Umbilical cord (tissue), 2 donors: ENCODE measurements at places on chromosomes 1 and 21.
A peak's percentile ranks its signal among the peaks of the same experiment; 100 is the strongest.

DNA sequence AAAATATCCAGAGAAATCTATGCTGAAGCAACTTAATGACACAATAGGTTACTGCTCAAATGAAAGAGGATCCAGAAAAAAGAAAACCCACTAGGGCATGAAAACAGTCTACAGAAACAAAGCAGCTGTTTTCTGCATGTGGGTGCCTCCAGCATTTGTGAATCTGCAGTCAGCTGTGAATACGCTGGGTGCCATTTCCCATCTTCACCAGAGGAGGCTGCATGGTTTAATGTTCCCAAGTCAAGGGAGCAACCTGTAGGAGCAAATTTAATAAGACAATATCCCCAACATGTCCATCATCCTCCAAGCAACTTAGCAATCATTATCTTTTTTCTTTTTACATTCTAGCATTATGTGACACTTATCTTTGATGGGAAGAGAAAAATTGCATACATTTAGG, 396.6 kb downstream of the BRINP2 start:
- DNase-seq, result no peak

GRCh38 chr1:110390096-110390495, 730 bp downstream of the SLC16A4 start:
- peak; percentile 14 for DNase-seq

DNA sequence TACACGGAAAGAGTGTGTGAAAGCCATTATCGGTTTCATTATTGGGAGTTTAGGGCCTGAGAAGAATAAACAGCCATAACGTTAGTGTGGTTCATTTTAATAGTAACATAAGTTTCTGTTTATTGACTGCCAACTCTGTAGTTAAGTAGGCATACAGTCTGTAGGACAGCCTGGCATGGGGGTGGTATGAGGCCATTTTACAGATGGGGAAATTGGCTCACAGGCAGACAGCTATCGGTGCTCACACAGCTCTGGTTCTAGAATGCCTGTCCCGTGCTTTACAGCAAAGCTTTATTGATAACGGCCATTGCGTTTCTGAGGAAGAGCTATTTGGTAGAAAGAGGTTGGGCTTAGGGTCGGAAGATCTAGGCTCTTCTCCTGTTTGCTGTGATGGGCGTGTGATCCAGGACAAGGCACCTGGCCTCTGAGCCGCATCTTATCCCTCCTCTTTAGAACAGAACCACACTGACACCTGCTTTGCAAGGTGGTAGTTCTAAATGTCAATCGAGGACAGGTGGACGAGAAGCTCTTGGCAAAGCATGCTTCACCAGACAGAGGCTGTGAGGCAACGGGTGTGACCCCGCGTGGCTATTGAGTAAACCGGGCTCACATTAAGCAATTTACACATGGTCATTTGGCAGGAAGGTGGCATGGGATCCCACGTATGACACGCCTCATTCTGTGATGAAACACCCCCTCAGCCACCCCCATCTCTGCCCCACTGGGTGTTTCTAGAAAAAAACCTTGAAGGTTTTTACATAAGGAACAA, 14.9 kb downstream of the ETS2 start:
- no peak for DNase-seq

- peak; percentile 98 for DNase-seq
Measured at GRCh38 chr1:172356620-172357019, 63.9 kb upstream of the C1orf105 start.

GRCh38 chr1:38084700-38085099, 38.1 kb upstream of the POU3F1 start:
- no peak for DNase-seq

DNA sequence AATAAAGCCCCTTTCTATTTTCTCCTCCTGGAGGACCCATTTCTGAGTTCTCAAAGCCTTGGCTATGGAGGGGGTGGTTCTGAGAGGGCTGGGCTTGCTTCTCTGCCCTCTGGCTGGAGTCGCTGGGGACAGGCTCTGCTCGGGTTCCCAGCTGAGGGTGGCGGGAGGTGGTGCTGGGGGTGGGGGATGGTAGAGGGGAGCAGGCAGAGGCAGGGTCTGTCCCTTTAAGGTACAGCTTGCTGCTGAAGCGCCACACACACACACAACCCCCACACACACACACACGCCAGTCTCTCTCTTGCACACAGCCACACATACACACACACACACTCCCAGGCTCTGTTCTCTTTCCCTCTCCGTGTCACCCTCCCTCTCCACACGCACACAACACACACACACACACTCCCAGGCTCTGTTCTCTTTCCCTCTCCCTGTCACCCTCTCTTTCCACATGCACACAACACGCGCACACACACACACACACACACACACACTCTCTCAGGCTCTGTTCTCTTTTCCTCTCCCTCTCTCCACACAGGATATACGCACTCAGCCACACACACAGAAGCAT, 69.8 kb upstream of the SSBP3 start:
- peak; percentile 91 for DNase-seq

DNA sequence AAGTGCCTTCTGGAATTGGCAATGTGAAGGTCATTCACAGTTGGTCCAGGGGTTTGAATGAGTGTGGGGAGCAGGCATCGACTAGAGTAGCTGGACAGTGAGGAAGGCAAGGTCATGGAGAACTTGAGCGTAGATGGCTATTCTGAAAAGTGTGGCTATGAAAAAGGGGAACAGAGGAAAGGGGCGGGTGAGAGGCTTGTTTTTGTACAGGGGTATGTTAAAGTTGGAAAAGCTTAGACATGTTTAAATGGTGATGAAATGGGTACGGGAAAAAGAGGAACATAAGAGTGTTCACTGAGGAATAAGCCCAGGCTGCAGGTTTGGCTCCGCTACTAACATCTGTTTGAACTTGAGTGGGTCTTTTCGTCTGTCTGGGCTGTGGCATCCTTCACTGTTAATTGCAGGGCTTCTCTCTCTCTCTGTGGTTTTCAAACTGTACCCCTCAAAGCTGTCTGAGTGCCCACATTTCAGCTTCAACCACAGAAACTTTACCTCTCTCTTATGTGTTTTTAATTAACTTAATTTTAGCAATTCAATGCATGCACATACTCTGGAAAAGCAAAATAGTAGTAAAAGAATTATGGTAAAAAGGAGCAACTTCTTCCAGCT, 70.8 kb upstream of the COA6 start:
- DNase-seq, result no peak

DNA sequence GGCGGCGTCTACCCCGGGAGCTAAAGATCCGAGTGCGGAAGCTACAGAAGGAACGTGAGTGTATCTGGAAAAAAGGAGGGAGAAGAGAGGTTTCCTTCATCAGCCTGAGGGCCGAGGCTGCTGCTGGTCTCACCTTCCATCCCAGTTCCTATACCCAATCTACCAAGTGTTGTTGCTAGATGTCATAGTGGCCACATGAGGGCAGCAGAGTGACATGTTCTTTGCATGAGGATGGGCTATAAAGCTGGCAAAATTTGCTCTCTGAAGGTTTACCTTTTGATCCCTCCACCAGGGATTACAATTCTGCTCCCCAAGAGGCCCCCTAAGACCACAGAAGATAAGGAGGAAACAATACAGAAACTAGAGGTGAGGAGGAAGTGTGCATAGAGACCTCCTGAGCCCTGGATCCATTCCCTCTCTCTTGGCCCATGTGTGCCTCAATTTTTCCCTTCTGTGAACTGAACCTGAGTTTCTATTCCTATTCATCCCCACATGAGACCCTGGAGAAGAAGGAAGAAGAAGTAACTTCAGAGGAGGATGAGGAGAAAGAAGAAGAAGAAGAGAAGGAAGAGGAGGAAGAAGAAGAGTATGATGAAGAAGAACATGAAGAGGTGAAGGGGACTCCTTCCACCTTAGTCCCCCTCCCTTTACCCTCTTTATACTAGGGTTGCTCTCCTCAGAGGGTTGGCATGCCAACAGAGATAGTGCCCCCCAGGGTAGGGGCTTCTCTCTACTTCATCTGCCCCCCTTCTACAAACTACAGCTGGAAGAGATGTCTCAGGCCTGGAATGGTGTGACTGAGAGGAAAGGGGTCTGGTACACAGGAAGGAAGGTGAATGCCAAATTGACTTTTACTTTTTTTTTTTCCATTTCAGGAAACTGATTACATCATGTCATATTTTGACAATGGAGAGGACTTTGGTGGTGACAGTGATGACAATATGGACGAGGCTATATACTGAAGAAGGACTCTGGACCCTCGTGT, 13.3 kb downstream of the POLR3GL start:
- DNase-seq, result peak; percentile 87

GRCh38 chr1:183607322-183607980, 17.2 kb upstream of the NCF2 start:
- no peak for DNase-seq

DNA sequence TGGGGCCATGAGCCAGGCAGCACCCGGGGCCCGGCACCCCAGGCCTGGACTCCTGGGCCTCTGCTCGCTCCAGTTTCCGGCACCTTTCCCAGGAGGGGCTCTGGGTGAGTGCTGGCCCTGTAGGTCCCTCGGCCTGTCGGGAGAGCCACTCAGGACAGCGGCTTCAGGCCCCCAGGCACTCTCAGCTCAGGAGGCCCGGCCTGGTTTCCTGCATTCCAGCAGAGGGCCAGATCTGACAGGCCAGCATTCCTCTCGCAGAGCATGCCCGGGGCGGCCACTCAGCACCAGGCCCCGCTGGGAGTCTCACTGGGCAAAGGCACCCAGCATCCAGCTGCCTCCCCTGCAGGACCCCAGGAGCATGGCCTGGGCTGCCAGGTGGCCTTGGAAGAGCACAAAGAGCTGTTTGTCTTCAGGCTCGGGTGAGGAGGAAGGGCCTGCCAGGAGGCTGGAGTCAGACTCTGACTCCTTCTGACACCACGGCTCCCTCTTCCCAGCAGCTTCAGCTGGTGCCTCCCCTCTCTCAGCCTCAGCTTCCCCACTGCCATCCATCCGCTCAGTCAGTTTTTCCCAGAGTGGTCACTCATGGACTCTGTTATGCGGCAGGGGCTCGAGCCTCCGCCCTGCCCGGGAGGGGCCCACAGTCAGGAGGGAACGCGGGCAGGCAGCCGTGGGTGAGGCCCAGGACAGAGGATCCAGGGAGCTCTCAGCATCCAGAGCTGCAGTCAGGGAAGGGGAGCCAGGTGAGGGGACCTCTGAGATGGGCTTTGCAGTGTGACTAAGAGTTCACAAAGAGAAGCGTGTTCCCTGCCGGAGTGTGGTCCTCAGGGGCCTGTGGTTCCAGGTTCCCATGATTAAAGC, 51.7 kb downstream of the WNT9A start:
- DNase-seq, result peak; percentile 70

- no peak for DNase-seq
Measured at GRCh38 chr1:184759112-184759511, 4.5 kb upstream of the EDEM3 start.

GRCh38 chr1:151513626-151514121, 2.5 kb downstream of the CGN start:
- DNase-seq, result no peak

GRCh38 chr1:201480231-201481003, 11.4 kb upstream of the PHLDA3 start:
- peak; percentile 48 for DNase-seq

GRCh38 chr1:70005386-70006034, 199.9 kb downstream of the LRRC40 start:
- DNase-seq, result no peak

- peak; percentile 89 for DNase-seq
Measured at GRCh38 chr1:214290424-214291037, 9.6 kb downstream of the SMYD2 start.

- DNase-seq, result no peak
Measured at GRCh38 chr1:156150333-156151011, 2.9 kb upstream of the SEMA4A start.

- DNase-seq, result no peak
Measured at GRCh38 chr21:42833859-42834725, 45.2 kb downstream of the WDR4 start.

DNA sequence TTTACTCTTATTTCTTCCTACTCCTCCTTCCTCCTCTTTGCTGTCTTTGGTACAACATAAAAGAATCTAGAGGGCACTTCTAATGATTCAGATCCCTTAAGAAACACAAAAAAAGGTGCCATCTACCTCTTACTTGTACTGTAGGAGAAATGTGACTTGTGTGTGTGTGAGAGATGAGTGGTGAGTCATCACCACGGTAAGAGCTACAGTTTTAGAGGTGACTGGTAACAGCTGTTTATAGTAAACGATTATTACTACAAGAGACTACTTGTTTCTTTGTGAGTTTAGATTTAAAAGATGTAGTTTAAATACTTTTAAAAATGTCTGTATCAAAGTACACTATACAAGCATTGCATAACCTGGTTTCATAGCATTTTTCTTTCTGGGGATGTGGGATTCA, 40.4 kb downstream of the SLC35D1 start:
- DNase-seq, result no peak

DNA sequence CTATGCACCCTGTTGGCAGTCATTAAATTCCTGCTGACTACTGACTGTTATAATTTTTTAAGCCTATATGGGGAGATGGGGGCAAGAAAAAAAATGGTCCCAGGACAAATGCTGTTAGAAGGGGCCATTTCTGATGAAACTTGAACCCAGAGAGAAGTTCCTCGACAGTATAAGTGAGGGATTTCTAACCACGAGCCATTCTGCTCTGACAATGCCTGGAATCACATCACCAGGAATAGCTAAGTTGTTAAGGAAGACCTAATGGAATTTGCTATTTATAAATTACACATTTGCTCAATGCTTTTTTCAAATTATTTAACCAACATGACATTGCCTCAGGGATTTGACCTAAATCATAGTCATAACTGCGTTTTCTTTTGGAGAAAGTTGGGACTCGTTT, 55.2 kb downstream of the LHX9 start:
- no peak for DNase-seq

- peak; percentile 80 for DNase-seq
Measured at GRCh38 chr1:59143133-59143487, 153.8 kb upstream of the FGGY start.

DNA sequence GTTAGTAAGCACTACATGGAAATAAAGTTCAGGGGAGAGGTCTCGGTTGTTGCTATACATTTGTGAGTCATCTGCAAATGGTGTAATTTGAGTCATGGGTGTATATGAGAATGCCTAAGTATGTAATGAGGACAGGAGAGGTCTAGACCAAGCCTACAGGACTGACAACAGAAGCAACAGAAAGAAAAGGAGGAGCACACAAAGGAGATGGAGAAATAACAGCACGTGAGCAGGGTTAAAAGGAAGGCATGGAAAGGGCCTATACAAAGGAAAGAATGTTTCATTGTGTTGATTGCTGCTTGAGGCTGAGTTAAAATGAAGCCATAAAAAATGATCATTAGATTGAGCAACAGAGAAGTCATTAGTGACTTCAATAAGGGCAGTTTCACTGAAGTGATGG, 28.0 kb upstream of the PRKAA2 start:
- DNase-seq, result no peak

GRCh38 chr1:38804062-38804886, 55.3 kb downstream of the RRAGC start:
- no peak for DNase-seq

DNA sequence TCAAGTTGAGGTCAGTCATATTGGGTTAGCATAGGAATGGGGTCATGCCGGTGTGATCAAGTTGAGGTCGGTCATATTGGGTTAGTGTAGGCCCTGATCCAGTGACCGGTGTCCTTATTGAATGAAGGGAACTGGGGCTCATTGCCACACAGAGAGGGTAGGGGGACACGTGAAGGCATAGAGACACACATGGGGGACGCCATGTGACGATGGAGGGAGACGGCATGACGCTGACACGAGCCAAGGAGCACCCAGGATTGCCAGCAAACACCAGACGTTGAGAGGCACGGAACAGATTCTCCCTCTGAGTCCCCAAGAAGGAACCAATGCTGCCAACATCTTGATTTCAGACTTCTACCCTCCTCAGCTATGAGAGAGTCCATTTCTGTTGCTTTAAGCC, 136.9 kb upstream of the ZBTB40 start:
- no peak for DNase-seq
